ENCODE measurements at places on chromosomes 11 and 22.
A peak's percentile ranks its signal among the peaks of the same experiment; 100 is the strongest.

GRCh38 chr22:36986242-36986821 lies 32.9 kb downstream of the TST start:
- no peak for DNase-seq

- DNase-seq = no peak
These were observed 19.0 kb downstream of the CYTH4 start for GRCh38 chr22:37301144-37301830.

GRCh38 chr11:93543292-93543977 lies at the start of gene SMCO4:
SMCO4 (minus strand) TSS chr11:93543391; CDS start chr11:93479189, 64,202 bp downstream.
- DNase-seq = peak; percentile 55

GRCh38 chr11:69637198-69637940 lies 3.6 kb upstream of the CCND1 start:
- DNase-seq = no peak

DNA sequence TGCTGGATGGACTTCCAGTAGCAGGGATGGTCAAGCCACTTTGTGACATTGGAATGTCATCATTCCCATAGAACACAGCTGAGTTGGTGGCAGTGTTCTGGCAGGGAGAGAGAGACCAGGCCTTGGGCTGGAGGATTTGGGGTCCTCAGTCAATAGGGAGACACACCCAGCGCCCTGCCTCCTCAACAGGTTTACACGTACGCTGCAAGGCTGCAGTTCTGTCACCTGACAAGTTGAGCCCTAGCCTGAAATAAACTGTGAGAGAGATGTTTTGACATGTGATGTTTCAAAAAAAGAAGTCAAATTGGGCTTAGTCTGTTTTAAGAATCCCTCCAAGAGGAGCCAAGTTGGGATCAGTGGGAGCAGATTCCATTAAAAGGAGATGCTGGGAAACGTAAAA lies 42.9 kb upstream of the CRYBB3 start:
- DNase-seq = no peak

DNA sequence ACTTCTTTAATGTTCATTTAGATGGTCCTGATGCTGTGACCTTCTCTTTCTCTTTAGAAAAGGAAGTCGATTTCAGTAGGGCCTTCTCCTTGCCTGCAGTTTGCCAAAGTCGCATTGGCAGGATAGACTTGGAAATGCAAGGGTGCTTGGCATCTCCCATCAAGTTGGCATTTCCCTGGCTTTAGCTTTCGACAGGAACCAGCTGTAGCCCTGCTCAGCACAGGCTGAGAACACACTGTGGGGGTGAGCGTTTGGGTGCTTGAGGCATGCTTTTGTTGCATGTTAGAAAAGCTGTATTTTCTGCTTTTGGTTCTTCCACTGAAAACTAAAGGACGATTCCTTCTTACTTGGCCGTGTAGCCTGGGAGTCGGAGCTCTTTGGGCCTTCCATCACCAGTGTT lies 37.7 kb downstream of the LDLRAD3 start:
- DNase-seq = no peak

GRCh38 chr22:50678218-50678650 lies 5.6 kb downstream of the SHANK3 start:
- no peak for DNase-seq

DNA sequence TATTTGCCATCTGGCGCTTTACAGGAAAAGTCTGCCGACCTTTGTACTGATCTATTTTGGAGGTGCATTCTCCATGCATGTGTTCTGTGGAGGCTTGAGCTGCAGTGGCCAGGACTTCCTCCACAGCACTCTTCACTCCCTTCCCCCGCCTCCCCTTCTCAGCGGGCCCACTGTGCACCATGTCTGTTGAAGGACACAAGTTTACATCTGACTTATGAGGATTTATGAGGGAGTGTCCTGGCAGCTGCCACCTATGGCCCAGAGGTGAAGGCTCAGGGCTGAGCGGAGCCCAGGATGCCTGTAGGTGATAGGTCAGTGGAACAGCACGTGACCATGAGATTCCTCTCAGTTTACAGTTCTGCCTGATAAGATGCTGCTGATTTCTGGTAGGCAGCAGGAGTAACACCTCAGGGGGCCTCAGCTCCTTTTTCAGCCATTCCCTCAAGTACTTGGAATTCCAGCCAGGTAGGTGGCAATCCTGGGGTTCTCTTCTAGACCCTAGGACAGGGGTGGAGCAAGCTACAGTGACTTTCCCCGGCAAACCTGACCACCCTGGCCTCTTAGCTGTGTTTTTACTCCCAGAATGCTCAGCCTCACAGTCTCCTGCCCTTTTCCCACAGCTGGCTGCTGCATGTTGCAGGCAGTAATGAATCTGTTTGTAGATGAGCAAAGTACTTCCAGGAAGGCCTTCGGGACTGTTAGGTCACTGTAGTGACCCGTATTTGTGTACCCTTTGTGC lies 59.9 kb downstream of the PPFIBP2 start:
- DNase-seq = no peak

- DNase-seq = no peak
These were observed 4.6 kb downstream of the ATF4 start for GRCh38 chr22:39524753-39525657.

DNA sequence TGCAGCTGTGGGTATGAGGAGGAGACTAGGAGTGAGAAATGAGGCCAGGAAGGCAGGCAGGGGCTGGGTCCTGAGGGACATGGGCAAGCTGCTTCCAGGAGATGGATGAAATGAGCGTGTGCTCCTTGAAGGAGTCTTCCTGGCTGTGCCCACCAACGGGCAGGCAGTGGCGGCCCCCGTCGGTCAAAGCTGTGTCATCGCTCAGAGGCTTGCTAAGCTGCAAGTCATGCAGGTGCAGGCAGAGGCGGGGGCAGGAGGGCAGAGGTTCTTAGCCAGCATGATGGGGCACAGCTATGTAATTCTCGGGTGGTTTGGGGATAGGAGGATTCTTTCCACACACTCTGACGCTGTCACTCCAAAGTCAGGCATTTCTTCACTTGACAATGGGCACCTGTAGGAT lies 12.5 kb upstream of the PEX26 start:
- DNase-seq = no peak

DNA sequence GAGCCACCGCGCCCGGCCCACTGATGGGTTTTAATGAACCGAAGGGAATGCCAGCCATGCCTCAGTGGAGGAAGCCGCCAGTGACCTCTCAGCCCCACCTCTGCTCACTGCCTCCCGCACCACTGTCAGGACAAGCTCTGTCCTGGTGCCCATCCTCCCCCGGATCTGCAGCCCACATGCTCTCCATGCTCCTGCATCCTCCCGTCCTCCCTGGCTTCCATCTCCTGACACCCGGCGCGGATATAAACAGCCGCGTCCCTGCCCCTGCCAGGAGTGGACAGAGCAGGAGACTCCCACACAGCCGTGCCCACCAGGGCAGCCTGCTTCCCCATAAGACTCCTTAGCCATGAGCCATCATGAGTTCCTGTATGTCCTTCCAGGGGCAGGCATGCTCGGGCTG lies 26.9 kb downstream of the MACROD1 start:
- no peak for DNase-seq

DNA sequence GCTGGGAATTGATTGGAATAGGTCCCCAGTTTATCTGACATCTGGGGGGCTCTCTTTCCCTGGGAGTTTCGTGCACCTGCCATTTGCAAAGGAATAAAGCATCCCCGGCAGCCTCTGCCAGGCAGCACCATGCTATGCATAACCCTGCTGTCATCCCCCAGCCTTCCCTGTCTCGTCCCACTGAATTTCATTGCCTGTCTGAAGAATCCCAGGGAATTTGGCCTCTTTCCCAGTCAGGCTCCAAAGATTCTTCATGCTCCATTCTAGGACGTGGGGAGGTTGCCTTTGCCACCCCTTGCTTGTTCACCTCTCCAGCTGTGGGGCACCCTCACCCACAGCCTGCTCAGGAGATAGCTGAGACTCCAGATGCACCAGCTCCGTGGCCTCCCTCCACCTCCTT lies 195.1 kb upstream of the TBCEL start:
- DNase-seq = no peak

- no peak for DNase-seq
These were observed 1.0 kb downstream of the B4GALNT4 start for GRCh38 chr11:370070-370941.

DNA sequence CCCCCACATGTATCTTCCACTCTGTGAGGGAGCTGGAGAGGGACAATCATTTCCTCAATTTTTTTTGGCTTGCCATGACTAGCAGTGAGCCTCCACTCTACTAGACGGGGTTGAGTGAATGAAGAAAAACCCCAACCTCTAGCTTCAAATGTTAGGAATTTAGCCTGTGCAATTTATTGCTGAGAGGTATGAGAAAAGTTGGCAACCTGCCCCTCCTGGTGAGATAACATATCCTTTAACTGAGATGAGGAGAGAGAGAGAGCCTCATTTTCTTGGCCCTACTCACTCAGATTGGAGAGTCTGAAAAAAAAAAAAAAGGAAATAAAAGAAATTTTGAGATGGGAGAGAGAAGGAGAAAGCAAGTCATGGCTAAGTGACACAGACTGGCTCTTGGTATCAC lies 218.2 kb upstream of the CARD18 start:
- no peak for DNase-seq

GRCh38 chr11:61067782-61068446 lies 34.4 kb upstream of the CD5 start:
- no peak for DNase-seq

DNA sequence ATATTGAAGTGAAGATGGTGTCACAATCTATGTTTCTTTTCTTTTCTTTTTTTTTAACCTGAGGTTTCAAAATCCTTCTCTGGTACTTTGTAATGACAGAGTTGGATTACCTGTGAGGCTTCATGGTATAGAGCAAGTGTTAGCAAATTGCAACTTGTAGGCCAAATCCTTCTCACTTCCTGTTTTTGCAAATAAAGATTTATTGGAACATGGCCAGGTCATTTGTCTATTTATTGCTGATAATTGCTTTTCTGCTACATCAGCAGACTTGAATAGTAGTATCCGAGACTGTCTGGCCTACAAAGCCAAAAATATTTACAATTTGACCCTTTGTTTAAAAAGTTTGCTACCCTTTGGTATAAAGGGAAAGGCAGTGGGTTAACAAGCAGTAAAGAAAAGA lies 1059.4 kb upstream of the CCDC90B start:
- no peak for DNase-seq

Data from stromal cell of bone marrow (primary cell).